ENCODE measurements at places on chromosomes 7 and 10.

GRCh38 chr7:26667514-26668133 lies 196.8 kb downstream of the SKAP2 start:
- DNase-seq: peak; percentile 96

DNA sequence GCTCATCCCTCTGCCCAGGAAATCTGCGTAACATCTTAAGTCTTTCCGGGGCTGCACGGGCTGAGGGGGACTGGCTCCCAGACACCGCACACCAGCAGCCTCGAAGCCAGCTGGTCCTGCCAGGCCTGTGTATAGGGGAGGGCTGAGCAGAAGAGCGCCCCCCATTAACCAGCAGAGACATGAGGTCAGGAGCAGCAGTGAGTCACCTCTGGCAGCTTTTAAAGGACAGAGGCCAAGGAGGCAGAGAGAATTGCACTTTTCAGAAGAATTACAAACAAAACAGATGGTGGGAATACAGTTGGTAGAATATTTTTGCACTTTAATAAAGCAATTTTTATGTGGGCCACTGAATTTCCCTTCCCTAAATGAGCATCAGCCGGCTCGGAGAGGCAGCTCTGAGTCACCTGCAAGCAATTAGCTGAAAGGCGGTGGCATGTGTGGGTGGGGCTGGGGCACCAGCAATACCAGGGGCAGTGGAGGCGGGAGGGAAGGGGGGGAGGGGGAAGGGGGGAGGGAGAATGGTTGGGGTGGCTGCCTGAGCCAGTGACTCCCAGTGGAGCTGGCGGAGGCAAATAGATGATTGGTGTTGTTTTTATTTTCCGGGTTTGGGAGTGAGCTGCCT lies 39.1 kb downstream of the GOLGA7B start:
- peak; percentile 69 for DNase-seq

GRCh38 chr10:48976196-48976595 lies 36.6 kb upstream of the LRRC18 start:
- peak; percentile 6 for DNase-seq

DNA sequence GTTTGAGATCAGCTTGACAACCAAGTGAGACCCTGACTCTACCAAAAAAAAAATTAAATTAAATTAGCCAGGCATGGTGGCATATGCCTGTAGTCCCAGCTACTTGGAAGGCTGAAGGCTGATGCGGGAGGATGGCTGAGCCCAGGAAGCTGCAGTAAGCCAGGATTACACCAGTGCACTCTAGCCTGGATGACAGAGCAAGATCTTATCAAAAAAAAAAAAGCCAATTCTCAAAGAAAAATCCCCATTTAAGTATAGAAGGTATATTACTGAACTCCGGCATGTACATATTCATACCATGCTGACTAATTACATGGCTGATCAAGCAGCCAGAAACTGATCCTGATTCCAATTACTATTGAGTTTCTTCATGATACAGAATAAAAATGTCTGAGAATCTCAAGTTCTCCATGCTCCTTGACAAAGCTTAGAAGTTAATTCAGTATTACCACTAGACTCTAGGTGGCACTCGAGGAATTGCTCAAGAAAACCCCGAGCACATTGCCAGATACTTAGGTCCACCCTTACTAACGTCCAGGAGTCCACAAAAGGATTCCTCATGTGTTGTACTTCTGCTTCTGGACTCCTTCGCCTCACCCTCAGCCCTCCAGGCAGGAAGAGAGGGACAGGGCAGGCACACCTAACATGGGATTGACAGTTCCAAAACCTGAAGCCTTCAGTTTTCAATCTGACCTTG lies 148.9 kb downstream of the PARD3 start:
- DNase-seq: no peak

DNA sequence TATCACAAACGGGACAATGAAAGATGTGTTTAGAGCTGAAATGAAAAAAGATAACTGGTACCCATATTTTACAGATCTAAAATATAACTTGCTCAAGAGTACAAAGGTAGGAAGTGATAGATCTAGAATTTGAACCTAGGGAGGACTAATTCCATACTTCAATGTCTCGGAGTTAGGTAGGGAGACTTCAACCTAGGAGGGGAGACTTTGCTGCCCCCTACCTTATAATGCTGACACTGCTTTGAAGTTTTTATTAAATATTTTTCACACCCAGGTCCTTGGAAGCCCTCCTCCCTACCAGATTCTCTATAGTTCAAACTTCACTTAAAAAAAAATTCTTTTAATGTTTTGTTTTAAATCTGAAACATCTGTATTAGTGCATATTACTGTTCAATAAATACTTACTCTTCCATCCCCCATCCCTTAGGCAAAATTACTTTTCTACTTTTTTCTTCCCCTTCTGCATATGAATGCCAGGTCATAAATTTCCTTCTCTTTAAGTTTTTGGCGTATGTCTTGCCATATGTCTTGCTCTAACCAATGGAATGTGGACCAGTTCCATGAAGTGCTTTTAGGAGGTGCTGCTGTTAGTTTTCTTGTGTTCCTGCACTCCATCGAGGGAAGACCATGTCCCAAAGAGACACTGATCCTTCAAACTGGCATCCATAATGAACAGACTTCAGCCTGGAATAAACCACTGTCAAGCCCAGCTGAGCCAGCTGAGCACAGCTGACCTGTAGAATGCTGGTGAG lies 57.8 kb downstream of the MICU1 start:
- DNase-seq: no peak

GRCh38 chr10:74156919-74157289 lies 5.9 kb downstream of the ADK start:
- DNase-seq: no peak

DNA sequence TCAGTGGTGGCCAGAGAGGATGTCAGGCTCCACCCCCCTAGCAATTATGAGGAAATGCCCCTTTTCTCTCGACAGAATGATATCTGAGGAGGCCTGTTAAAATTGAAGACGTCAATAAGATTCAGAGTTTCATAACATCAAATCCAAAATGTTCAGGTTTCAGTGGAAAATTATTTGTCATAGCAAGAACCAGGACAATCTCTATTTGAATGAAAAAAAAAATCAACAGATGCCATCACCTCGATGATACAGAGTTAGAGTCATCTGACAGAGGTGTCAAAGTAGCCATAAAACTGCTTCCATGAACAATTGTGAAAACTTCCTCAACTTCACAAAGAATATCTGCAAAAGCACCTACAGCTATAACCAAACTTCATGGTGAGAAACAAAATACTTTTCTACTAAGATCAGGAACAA lies 7.7 kb downstream of the TMEM273 start:
- no peak for DNase-seq

- DNase-seq: no peak
Observed at GRCh38 chr10:132341017-132341416, 9.0 kb downstream of the LRRC27 start.

DNA sequence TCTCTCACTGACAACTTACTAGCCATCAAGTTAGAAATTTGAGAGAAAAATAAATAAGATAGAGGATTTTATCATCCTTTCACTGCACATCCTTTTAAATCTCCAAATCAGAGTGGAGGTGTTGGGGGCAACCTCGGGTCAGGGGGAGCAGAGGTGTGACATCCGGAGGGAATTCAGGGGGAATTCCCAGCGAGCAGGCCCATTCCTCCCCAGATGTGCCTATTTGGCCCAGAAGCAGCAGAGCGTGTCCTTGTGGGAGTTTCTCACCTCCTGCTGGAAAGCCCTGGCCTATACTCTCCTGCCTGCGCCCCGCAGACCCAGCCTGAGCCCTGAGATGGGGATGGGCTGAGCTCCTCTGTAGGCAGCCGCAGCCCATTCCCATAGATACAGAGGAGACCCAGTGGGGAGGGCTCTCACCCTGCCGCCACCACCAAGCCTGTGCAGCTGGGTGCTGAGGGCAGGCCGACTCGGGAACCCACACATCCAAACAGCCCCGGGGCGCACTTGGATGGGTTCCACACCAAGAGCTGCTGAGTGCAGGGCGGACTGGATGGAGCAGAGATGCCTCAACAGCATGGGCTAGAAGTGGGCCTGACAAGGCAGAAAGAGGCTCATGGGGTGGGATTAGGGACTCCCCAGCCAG lies 124.5 kb downstream of the CXCL12 start:
- DNase-seq: no peak

DNA sequence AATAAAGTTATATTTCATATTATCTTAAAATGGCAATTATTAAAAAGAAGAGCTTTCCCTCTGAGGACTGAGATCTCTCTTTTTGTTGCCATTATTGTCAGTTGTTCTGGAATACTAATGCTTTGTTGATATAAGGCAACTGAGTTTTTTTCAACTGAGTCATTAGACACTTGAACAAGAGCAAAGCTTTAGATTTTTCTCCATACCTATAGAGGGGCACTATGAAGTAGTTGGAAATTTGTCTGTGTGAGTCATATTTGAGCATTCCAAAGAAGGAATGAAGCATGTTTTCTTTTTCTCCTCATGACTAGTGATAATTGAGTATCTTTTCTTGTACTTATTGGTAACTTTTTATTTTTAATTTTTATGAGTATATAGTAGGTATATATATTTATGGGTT lies 24.5 kb downstream of the RPA3 start:
- no peak for DNase-seq

Measured in NCI-H345 (cell line).